ENCODE measurements at places on chromosomes 4 and X. TPM values are rescaled to one million over a fixed set of nuclear protein-coding genes. Genes with fewer than 3 reads are reported as not detected.

DDX53 gene
- not detected for total RNA-seq

GRCh38 chr4:75235359-75235951, 278.7 kb downstream of the RCHY1 start:
- no peak for DNase-seq
- no peak overlapping the region for H3K4me3 ChIP-seq
- no peaks in the 10 kb centered on the region for H3K4me1 ChIP-seq
- no peak overlapping the region for H3K27ac ChIP-seq
- no peaks in the 10 kb centered on the region for H3K27me3 ChIP-seq
- H3K36me3 ChIP-seq: no peaks in the 10 kb centered on the region

DNA sequence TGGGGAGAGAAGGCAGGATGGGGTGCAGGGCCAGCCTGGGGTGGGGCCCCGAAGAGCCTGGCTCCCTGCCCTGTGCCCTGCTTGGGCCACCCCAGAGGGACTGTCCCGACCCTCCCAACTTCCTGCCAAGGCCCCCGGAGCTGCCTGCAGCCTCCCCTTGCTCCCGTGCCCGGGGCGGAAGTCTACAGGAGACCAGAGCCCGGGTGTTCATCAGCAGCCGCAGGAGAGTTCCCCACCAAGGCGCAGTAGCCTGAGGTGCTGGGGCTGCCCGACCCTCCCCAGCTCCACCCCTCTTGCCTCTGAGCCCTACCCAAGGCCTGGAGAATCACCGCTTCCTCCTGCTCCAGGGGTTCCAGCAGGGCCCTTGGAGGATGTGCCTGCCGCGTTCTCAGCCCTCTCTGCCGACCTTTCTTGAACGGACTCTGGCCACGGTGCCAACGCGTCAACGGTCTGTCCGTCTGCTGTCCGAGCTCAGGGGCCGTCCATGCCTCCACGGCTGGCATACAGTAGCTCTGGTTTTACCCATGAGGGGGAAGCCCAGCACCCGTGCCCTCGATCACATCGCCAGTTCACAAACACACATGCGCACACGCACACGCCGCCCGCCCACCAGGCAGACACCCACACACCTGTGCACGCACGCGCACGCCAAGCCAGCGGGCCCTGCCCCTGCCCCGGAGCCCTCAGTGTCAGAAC, 36.0 kb upstream of the SPON2 start:
- H3K4me3 ChIP-seq: peak overlapping the region; percentile 1
- peak overlapping the region; percentile 42 for H3K27ac ChIP-seq
- DNase-seq: no peak
- peaks cover 7% of the 10 kb centered on the region for H3K4me1 ChIP-seq

DNA sequence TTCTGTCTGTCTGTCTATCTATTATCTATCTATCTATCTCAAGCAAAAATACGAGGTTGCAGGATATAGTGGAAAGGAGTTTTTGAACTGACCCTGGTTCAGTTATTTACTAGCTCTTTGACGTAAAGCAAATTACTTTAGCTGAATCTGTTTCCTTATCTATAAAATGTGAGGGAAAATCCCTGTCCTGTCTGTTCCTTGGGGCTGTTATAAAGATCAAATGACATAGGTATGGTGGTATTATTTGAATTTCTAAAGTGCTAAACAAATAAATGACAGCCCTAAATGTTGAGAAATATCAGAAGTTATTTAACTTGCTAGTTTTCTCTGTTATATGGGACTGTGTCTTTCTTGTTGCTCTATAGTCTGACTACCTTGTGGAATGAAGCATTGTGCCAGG, 55.0 kb downstream of the MAGEC1 start:
- no peaks in the 10 kb centered on the region for H3K27me3 ChIP-seq
- DNase-seq: no peak
- H3K4me1 ChIP-seq: no peaks in the 10 kb centered on the region
- H3K27ac ChIP-seq: no peak overlapping the region
- H3K4me3 ChIP-seq: no peak overlapping the region

Data from activated naive CD8-positive, alpha-beta T cell treated with anti-CD3 and anti-CD28 coated beads for 36 hours (primary cell).